CD8-positive, alpha-beta memory T cell (primary cell): ENCODE measurements at places on chromosomes 7 and 10.

DNA sequence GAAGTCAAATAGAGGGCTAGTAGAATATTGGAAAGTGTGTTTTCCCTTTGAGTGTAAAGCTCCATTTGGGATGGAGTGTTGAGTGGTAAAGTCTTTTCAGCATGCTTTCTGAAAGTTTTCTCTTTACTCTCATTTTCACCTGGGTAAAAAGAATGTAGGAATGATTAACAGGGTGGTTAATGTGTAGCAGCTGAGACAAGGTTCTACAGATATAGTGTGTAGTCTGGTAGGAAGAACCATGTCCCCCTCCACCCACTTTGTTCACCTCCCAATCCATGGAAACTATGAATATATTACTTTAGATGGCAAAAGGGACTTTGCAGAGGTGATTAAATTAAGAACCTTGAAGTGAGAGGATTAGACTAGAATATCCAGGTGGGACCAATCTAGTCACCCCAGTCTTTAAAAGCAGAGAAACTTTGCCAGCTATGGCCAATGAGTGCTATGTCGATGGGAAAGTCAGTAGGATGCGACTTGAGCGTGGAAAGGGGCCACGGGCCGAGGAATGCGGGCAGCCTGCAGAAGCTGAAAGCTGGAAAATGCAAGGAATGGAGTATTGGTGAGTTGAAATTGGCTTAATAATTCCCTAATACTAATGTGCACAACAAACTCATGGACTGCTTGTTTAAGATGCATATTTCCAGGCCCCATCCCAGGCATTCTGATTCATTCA, 166.3 kb upstream of the AHR start:
- H3K27me3 ChIP-seq: no peaks in the 10 kb centered on the region
- H3K36me3 ChIP-seq: no peaks in the 10 kb centered on the region
- DNase-seq: no peak
- H3K27ac ChIP-seq: no peak overlapping the region
- no peak overlapping the region for H3K4me3 ChIP-seq

DNA sequence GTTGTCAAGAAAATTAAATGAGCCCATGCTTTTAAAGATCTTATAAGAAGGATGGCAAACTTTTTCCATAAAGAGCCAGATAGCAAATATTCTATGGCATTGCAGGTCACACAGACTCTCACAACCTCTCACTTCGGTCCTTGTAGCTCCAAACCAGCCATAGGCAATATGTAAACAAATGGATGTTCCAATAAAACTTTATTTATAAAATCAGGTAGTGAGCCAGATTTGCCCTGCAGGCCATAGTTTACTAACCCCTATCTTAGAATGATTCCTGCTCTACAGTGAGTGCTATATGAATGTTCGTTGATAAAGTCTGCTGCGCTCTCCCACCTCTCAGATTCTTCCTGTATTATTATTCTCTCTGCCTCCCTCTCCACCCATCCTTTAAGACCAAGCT, 177.7 kb downstream of the KCNMA1 start:
- no peak overlapping the region for H3K4me3 ChIP-seq
- no peaks in the 10 kb centered on the region for H3K36me3 ChIP-seq
- no peak overlapping the region for H3K27ac ChIP-seq
- no peaks in the 10 kb centered on the region for H3K4me1 ChIP-seq
- DNase-seq: no peak

- H3K27me3 ChIP-seq: no peaks in the 10 kb centered on the region
- no peaks in the 10 kb centered on the region for H3K4me1 ChIP-seq
- no peak overlapping the region for H3K27ac ChIP-seq
- no peak overlapping the region for H3K4me3 ChIP-seq
- no peaks in the 10 kb centered on the region for H3K36me3 ChIP-seq
Measured at GRCh38 chr7:131390275-131390674, 62.6 kb downstream of the MKLN1 start.

DNA sequence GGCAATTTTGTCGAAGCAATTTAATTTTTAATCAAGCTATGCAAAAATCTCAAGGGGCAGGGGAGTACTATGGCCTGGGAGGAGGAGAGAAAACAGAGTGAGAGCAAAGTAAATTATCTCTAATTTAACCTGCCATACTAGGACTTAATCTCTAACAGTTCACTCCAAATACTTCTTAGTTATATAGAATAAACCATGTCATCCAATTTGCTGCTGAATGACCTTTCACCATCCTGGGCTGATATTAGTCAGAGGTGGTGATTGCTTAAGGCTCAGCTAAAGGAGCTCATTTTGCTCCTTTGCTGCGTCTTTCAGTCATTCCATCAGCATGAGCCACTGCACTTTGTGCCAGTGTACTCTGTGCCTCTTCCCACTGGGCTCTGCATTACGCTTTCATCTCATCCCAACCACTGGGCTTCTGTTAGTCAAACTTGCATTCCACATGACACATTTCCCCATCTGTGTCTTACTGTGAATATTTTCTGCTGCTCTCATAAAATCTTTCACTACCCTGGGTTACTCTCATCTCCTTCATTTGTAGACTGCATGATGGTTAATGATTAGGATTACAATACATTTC, 84.3 kb downstream of the CD36 start:
- DNase-seq: no peak
- H3K36me3 ChIP-seq: no peaks in the 10 kb centered on the region
- H3K4me1 ChIP-seq: no peaks in the 10 kb centered on the region
- H3K27me3 ChIP-seq: no peaks in the 10 kb centered on the region
- no peak overlapping the region for H3K4me3 ChIP-seq

GRCh38 chr7:150375662-150376521, 3.2 kb upstream of the ZNF775 start:
- peaks cover 34% of the 10 kb centered on the region for H3K4me1 ChIP-seq
- H3K36me3 ChIP-seq: no peaks in the 10 kb centered on the region
- no peaks in the 10 kb centered on the region for H3K27me3 ChIP-seq
- DNase-seq: peak; percentile 52
- H3K27ac ChIP-seq: no peak overlapping the region

DNA sequence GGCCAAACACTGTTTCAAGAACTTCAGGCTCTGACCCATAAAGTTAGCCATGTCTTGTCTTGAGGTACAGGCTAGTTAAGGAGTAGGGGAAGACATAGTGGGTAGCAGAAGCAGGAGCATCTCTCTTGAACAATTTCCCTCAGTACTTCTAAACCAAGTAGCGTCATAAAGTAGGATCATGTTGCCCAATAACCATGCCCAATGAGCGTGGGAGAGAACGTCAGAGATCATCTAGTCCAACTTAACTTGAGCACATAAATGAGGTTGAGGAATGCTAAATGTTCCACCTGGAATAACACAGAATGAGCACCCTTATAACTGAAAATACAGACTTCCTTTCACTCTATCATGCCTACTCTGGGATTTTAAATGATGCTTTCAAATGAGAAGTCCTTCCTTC, 134.9 kb downstream of the AOAH start:
- no peak for DNase-seq
- peaks cover 6% of the 10 kb centered on the region for H3K36me3 ChIP-seq
- H3K4me1 ChIP-seq: no peaks in the 10 kb centered on the region

- H3K4me3 ChIP-seq: no peak overlapping the region
- no peak for DNase-seq
- H3K36me3 ChIP-seq: no peaks in the 10 kb centered on the region
- no peaks in the 10 kb centered on the region for H3K27me3 ChIP-seq
- no peak overlapping the region for H3K27ac ChIP-seq
Measured at GRCh38 chr10:78505657-78506056, 472.0 kb downstream of the RPS24 start.

- H3K27me3 ChIP-seq: no peaks in the 10 kb centered on the region
- H3K4me1 ChIP-seq: no peaks in the 10 kb centered on the region
- no peaks in the 10 kb centered on the region for H3K36me3 ChIP-seq
- no peak overlapping the region for H3K27ac ChIP-seq
- no peak overlapping the region for H3K4me3 ChIP-seq
Measured at GRCh38 chr10:24313283-24313682, 104.3 kb downstream of the KIAA1217 start.
